Astrocyte (in vitro differentiated cells and primary cell): ENCODE measurements at places on chromosomes 5 and 9. TPM values are rescaled to one million over a fixed set of nuclear protein-coding genes. Genes with fewer than 3 reads are reported as not detected.

DNA sequence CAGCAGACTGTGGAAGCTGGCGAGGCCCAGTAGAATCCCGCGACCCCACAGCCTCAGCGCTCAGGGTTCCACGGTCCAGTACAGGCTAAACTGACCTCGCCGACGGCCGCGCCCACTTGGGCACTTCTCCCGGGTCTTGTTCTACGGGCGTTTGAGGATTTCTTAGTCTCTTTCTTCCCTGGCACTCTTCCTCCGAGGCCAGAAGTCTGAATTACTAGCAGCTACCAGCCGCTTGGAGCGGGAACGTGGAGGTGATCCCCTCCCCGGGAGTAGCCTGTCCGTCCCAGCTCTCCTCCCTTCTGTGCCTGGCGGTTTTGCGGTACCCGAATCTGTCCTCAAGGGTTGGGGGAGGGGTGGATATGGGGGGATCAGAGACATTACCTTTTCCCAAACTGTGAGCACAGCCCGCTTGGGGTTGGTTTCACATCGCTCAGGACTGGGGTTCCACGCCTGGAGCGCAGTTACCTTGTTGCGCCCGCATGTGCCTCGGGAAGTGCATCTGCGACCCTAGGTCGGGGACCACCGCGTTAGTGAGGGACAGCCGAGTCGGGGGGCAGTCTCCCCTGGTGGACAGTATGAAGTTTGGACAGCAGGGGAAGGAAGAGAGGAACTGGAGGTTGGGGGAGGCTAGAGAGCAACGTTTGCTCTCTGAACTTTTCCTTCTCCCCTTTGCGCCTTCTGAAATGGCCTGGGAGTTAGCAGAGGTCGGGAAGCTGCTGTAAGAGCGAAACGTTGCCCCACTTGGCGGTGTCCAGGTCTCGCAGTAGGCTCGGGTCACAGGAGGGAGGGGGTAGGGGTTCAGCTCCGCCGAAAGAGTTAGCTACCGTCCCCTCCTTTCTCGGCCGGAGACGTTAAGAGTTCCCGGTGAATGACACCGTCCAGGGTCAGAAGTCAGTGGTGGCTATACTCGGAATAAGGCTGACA lies 190.8 kb downstream of the MEF2C start:
- DNase-seq, result no peak

GRCh38 chr9:4138180-4138579 lies 161.7 kb downstream of the GLIS3 start:
- DNase-seq, result no peak

Gene ADAMTSL1
- 11.4 and 12.6 TPM in 2 replicates for total RNA-seq

Gene TAF1L
- total RNA-seq, result 0.02 TPM in 1 of 2 replicates, not detected in the other

GRCh38 chr9:127832248-127832647 lies 22.2 kb downstream of the ENG start:
- peak; percentile 30 for DNase-seq

Gene ZCCHC7
- total RNA-seq, result 21.7 and 25.4 TPM in 2 replicates

Gene EGFLAM
- total RNA-seq, result 1.0 and 1.1 TPM in 2 replicates

Gene TMEFF1
- total RNA-seq, result 10.3 and 14.8 TPM in 2 replicates

- DNase-seq, result no peak
Measured at GRCh38 chr5:74051076-74051475, 425.1 kb downstream of the ARHGEF28 start.
